ENCODE measurements at places on chromosomes 6 and 20.

GRCh38 chr6:35238843-35239289, 20.7 kb upstream of the ZNF76 start:
- DNase-seq, result no peak

DNA sequence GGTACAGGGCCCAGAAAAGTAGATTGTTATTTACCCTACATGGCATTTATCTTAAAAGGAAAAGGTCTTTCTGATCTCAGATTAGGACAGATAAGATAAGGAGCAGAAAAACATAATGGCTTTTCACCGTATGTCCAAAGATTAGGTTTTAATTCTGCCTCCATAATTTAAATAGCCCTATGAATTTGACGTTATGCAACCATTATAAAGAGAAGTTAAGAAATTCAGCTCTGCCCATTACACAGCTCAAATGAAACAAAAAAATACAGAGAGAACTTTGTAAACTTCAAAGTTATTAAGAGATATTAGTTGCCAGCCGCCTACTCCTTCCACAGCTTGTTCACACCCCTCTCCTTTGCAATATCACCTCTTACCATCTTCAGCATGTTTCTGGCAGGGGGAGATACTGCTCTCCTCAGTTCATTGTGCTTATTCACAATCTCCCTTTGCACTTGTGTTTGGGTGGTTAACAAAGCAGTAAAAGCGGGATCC, 8.1 kb downstream of the CRISP3 start:
- DNase-seq, result no peak

- DNase-seq, result no peak
These were observed 196.8 kb upstream of the HSF2 start for GRCh38 chr6:122202576-122203137.

DNA sequence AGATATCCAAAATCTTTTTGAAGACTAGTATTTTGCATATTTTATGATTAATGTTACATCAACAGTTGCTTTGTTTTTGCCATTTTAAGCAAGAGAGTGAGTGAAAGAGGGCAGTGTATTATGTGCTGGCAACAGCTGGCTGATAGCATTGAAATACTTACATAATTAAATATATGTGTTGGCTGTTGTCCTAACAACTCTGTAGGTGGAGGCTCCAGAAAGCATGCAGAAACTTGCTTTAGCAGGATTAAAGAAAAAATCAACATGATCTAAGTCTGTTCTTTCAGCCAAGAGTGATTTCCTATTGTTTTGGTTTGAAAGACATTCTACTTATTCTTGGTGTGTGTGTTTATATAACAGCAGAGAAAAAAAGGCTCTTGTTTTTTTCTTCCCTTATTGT, 127.5 kb downstream of the CDKAL1 start:
- no peak for DNase-seq

- no peak for DNase-seq
These were observed 131.3 kb downstream of the GMDS start for GRCh38 chr6:2114100-2114499.

- no peak for DNase-seq
These were observed 527.1 kb upstream of the MARCKS start for GRCh38 chr6:113329942-113330635.

- DNase-seq, result no peak
These were observed 194.9 kb upstream of the ZNF184 start for GRCh38 chr6:27667657-27668441.

DNA sequence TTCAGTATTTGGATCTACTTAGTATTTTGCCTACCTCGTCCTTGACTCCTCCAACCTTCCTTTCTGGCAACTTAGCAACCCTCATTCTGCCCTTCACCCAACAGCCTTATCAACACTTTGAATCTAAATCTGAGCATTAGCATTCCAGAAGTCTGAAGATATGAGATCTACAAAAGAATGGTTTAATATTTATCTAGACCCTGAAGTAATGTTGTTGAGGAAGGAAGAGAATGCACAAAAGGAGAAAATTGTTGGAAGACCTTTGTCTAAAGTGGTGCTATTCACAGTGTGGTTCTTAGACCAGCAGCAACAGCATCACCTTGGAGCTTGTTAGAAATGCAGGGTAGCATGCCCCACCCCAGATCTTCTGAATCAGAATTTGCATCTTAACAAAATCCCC, 198.2 kb upstream of the PLCB4 start:
- DNase-seq, result no peak

DNA sequence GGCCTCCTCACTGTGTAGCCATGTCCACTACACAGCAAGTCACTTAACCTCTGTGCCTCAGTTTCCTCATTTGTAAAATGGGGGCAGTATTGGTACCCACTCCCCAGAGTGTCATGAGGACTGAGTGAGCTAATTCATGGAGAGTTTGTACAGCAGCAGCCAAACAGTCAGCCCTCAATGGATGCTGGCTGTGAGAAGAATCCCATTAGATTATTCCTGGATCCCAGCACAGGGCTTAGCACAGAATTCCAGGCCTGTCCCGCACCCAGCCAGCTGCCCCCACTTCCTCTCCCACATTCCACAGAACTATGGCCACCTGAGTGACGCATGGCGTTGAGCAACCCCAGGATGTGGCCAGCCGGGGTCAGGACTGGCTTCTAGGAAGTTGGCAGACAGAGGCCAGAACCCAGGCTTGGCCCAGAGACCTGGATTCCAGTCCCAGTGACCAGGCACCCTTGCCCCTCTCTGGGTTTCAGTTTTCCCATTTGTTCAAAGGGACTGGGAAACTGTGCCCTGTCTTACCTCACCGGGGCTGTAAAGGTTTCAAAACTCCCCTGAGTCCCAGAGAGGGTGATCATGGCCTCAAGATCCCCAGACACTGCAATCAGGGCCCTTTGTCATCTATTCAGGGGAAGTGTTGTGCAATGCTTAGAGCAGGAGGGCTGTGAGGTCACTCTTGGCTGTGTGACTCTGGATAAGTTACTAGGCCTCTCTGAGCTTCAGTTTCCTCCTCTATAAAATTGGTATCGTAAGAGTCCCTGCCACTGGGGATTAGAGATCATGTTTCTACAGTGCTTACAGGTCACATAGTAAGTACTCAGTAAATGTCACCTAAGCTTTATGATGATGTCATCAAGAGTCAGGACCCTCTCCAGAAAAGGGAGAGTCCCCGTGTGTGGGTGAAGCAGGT, 3.0 kb upstream of the TGM2 start:
- no peak for DNase-seq

- no peak for DNase-seq
These were observed 21.4 kb downstream of the JARID2 start for GRCh38 chr6:15267221-15267620.

GRCh38 chr6:150088481-150089154, 19.7 kb upstream of the ULBP3 start:
- no peak for DNase-seq

- no peak for DNase-seq
These were observed 39.9 kb upstream of the SULF2 start for GRCh38 chr20:47825011-47825762.

- DNase-seq, result no peak
These were observed 190.2 kb downstream of the TSHZ2 start for GRCh38 chr20:53162251-53162835.

DNA sequence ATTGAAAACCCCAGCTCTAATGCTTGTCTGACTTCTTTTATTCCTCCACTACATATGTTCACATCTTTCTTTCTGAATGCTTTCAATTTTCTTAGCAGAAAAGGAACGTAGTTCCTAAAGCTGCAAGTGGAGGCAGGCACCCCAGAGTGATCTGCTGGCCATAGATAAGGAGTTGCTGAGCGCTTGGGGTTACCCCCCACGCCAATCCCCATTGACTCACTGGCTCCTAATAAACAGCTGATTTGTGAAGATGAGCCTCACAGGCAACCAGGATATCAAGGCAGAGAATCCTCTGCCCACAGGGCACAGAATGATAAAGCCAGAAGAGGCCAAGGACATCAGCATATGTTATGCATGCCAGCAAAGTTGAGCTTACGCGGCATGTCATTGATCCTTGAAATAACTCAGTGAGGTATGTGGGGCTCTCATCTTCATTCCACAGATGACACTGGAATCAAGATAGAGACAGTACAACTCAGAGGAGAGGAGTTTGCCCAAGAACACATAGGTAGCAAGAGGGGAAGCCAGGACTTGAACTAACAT, 129.1 kb upstream of the PTPRT start:
- no peak for DNase-seq

DNA sequence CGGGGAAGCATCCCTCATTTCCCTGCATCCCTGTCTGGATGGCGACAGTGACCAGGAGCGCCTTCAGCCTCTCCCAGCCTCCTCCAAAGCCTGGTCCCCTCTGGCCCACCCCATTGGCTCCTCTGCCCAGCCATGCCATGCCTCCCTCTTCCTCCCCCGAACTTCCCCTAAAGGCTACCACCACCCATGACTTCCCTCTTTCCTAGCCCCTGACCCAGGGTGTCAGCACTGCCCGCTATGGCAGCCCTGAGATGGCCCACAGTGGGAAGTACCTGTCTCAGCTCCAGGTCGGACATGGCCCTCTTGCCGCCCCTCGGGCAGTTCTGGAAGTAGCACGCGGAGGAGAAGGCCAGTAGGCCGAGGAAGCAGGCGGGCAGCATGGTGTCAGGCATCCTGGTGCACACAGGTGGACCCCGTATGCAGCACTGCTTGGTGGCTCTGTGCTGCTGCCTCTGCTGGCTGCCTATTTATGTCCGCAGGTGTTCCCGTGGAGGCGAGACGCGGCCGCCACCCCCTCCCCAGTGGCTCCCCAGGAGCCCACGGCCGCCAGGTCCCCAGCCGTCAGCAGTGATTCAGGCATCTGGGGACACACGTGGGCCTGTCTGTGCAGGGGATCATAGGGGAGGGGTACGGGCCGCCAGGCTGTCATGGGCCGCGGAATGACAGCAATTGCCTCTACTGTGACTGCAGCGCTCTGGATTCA, at the start of gene AVP:
TSS of gene AVP (minus strand) at position 442 of the 703 bp plus-strand sequence. CDS start at position 392, 50 bp downstream.
- DNase-seq, result no peak

- no peak for DNase-seq
These were observed 117.6 kb upstream of the ZFP64 start for GRCh38 chr20:52309181-52309580.

- no peak for DNase-seq
These were observed 266.5 kb upstream of the QKI start for GRCh38 chr6:163147994-163148393.

GRCh38 chr6:156280065-156280464, 497.1 kb upstream of the ARID1B start:
- no peak for DNase-seq

- no peak for DNase-seq
These were observed 2.3 kb downstream of the TFAP2C start for GRCh38 chr20:56631318-56631989.

DNA sequence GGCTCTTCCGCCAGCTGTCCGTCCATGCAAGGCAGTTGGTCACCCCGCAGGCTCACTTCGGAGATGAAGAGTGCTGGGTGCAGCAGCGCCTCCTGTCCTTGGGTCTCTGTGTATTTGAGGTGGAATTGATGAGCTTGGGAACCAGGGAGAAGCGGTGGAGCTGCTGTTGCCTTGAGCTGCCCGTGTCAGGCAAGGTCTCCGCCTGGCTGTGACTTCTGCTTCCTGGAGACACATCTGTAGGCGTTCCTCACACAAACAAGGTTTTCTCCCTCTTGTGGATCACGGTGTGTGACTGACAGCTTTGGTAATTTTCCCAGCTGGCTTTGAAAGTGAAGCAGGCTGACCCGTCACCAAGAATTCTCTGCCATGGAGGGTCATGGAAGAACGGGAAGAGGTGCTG, 2.5 kb upstream of the SLC17A9 start:
- DNase-seq, result no peak

DNA sequence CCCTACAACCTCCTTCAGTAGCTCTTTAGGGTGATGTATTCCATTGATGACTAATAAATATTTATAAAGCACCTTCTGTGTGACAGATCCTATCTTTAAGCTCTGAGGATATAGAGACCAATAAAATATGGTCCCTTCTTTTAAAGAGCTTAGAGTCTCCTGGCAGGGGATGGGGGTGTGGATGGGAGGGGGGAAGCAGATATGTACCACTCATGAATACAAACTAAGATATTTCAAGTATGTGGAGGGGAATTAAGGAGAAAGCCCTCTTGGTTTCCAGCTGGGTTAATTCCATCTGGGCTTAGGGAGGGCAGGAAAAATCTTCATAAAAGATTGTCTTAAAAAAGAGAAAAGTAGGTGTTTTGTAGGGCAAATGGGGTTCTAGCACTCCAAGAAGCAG, 21.6 kb upstream of the FBXO9 start:
- no peak for DNase-seq

DNA sequence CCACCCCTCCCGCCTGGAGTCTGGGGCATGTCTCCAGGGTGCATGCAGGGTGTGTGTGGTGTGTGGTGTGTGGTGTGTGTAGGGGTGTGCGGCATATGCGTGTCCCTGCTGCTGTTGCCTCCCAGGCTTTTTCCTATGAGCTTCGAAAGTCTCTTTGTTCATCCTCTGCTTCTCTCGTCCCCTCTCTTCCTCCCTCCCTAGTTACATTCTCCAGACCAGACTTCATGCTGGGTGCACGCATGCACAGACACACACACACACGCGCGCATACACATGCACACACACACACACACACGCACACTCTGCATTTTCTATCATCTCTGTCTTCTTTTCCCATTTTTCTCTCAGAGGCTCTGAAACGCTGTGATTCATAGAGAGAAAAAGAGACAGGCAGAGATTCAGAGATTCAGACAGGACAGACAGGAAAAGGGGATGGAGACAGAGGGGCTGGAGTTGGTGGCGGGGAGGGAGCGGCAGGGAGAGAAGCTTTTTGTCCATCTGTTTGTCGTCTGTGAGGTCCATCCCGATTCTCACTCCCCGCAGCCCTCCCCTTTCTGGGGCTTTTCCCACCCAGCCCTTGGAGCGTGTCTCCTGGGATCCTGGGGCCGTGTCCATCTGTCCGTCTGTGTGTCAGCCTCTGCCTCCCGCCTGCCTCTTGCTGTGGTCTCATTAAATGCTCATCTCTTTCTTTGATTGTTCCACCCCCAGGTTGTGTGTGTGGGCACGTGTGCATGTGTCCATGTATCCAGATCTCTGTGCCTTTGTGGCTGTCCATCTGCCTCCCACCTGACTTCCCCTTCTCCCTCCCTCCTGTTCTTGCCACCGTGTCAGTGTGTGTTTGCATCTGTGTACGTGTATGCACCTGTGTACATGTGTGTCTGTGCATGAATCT, 62.6 kb downstream of the SRC start:
- DNase-seq, result no peak

GRCh38 chr6:170026751-170027646, 263.9 kb downstream of the DLL1 start:
- DNase-seq, result no peak

- peak; percentile 30 for DNase-seq
These were observed 302.7 kb upstream of the ZFP64 start for GRCh38 chr20:52494244-52494643.

DNA sequence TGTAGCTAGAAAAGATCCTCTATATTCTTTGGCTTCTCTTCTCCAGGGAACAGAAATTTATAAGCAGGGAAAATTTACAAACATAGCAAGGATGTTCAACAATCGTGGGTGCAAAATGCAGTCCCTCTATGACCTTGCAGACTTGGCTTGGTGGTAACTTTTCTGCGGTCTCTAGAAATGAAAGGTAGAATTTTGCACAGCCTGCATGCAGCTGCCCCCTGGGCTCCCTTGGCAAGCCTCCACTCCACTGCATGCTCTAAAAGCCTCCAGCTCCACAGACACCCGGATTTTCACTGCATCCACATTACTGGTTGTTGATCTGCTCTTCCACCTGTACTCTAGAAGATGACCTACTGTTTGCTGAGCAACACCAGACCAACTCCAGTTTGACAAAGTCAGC, 236.5 kb upstream of the EYS start:
- no peak for DNase-seq
